Caco-2 (cell line): ENCODE measurements at places on chromosomes 3 and 15. TPM values are rescaled to one million over a fixed set of nuclear protein-coding genes. Genes with fewer than 3 reads are reported as not detected.

Gene TM6SF1
- not detected in 2 replicates for total RNA-seq

Gene THSD4
- 0.29 and 0.44 TPM in 2 replicates for total RNA-seq

Gene CLRN1
- not detected in 2 replicates for total RNA-seq

Gene ZNF660
- total RNA-seq: not detected in 2 replicates

Gene ZIC4
- not detected in 2 replicates for total RNA-seq

Gene GOLGA8T
- not detected in 2 replicates for total RNA-seq

Gene A4GNT
- not detected in 2 replicates for total RNA-seq

DNA sequence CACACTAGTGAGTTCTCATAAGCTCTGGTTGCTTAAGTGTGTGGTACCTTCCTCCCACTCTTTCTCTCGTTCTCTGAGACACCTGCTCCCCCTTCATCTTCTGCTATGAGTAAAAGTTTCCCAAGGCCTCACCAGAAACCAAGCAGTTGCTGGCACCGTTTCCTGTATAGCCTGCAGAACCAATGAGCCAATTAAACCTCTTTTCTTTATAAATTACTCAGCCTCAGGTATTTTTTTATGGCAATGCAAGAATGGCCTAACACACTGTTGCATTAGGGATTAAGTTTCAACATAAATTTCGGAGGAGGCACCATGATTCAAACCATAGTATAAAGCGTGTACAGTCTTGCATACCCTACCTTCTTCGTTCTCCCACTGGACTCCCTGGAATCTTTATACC is 252.3 kb upstream of the CHRM5 start:
- no peak overlapping the region for H3K27ac ChIP-seq
- H3K4me1 ChIP-seq: no peaks in the 10 kb centered on the region
- no peak overlapping the region for H3K4me3 ChIP-seq
- no peaks in the 10 kb centered on the region for H3K27me3 ChIP-seq
- no peaks in the 10 kb centered on the region for H3K36me3 ChIP-seq
- DNase-seq: no peak

DNA sequence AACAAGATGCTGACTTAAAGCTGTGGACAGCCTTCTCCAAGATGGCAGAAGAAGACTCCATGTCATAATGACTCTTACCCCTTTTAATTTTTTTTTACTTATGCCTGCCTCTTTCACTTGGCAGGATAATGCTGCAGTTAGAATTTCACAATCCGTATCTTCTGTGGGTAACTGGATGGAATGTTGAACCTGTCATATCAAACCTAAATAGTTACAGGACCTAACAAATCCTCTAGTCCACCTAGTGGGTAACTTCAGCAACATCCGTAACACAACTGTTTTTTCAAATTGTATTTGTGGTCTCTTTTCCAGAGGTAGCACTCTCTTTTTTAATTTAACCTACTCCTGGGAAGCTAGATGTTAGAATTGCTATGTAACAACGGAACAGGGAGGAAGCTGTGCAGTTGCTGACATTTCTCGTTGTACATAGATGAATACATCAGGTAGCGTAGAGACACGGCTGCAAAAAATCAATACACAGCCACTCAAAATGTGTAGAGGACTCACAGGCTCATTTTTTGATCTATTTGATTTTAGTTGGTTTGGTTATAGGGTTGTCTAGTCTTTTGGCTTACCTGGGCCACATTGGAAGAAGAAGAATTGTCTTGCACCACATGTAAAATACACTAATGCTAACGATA is 43.9 kb upstream of the TRPM1 start:
- no peaks in the 10 kb centered on the region for H3K4me1 ChIP-seq
- no peaks in the 10 kb centered on the region for H3K27me3 ChIP-seq
- H3K4me3 ChIP-seq: no peak overlapping the region
- DNase-seq: no peak
- no peak overlapping the region for H3K27ac ChIP-seq
- H3K36me3 ChIP-seq: no peaks in the 10 kb centered on the region

DNA sequence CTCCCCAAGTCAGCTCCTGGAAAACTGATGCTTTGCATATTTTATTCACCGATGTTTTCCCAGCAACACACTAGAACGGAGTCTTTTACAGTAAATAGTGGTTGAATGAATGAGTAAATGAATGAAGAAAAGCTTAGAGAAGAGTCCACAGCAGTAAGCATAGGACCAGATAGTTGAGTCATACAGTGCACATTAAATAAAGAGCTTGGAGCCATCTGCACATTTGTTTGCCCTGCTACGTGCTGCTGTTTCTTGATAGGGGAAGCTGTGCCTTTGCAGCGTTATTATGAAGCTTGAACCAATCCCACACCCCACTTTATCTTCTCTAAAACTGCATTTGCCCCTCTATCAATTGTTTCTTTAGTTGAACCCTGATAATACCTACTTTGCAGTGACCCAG is 1.2 kb downstream of the FAM98B start:
- H3K4me1 ChIP-seq: peaks cover 19% of the 10 kb centered on the region; the same call in 1 of the 2 replicates
- H3K27ac ChIP-seq: peak overlapping the region; percentile 93
- H3K36me3 ChIP-seq: no peaks in the 10 kb centered on the region
- H3K4me3 ChIP-seq: peak overlapping the region; percentile 73
- no peak for DNase-seq

- no peaks in the 10 kb centered on the region for H3K27me3 ChIP-seq
- no peak overlapping the region for H3K27ac ChIP-seq
- no peak overlapping the region for H3K4me3 ChIP-seq
- no peak for DNase-seq
These were observed 395.8 kb downstream of the CACNA2D3 start for GRCh38 chr3:54518011-54518675.

DNA sequence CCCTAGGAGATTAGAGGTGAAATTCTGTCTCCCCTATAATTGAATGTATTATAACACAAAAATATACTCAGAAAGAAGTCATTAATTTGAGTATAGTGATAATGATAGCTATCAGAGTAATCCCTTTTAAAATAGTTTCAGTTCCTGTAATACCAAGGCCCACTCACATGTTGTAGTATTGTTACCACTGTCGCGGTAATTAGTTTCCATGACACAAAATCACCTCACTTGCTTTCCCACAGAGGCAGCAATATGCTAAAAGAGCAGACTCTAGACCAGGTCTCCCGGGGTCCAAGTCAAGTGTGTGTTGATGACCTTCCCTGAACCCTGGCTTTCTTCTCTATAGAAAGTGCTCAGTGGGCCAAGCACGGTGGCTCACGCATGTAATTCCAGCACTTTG is 39.5 kb upstream of the NSMCE3 start:
- H3K4me3 ChIP-seq: no peak overlapping the region
- no peaks in the 10 kb centered on the region for H3K36me3 ChIP-seq
- H3K4me1 ChIP-seq: no peaks in the 10 kb centered on the region
- H3K27ac ChIP-seq: no peak overlapping the region
- H3K27me3 ChIP-seq: no peaks in the 10 kb centered on the region
- no peak for DNase-seq

GRCh38 chr15:34722439-34722836 is 32.4 kb downstream of the GJD2 start:
- H3K4me1 ChIP-seq: no peaks in the 10 kb centered on the region
- H3K27me3 ChIP-seq: no peaks in the 10 kb centered on the region; the same call in 1 of the 2 replicates
- H3K36me3 ChIP-seq: no peaks in the 10 kb centered on the region
- no peak for DNase-seq

DNA sequence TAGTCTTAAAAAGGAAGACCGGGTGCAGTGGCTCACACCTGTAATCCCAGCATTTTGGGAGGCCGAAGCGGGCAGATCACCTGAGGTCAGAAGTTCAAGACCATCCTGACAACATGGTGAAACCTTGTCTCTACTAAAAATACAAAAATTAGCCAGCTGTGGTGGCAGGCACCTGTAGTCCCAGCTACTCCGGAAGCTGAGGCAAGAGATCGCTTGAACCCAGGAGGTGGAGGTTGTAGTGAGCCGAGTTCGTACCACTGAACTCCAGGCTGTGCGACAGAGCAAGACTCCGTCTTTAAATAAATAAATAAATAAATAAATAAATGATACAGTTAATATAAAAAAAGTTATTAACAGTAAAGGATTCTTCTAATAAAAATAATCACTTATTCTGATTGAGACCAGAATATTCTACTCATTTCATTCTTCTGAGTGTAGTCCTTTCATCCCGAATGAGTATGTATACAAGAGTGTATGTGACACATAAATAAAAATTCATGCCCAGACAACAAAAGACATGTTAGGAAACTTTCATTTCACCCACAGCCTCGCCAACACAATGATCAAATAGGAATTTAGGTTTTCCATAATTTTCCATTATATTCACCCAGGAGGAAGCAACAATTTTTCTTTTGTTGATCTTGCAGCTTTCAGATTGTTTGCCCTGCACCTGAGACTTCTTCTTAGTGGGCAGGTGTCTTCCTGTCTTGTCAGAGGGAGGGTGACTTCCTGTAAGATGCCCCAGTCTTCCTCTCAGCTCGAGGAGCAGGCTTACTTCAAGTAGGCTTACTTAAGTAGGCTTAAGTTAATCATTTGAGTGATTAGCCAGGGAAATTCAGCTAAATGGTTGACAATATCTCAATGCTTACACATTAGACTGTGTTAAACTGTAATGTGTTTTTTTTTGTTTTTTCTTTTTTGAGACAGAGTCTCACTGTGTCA is 7.8 kb upstream of the NUP210 start:
- DNase-seq: no peak
- no peaks in the 10 kb centered on the region for H3K4me1 ChIP-seq
- H3K36me3 ChIP-seq: no peaks in the 10 kb centered on the region
- H3K27ac ChIP-seq: no peak overlapping the region

DNA sequence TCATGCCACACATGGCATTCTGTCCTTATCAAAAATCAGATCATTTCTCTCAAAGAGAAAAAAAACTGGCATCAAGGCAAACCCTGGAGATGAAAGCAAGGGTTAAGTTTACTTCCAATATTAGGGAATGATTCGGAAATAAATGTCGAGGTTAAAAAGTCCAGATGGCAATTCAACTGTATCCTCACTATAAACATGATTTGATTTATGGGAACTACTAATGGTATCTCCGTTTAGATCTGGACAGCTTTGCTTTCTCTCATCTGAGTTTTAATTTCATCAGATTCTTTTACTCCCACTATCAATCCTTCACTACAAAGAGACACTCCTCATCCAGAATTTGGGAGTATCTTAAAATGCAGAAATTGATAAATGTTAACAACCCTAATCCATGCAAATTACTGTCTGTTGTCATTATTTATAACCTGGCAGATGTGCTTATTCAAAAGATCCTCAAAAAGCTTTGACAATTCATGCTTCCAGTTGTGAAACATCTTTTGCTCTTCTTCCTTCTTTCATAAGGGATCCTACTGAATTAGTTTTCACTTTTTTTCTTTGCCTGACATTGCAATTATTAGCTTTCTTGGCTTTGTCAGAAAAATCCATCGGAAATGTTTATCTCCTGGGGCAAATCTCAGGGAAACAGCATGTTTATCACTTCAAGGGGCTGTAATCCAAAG is 903.2 kb downstream of the MCTP2 start:
- H3K4me1 ChIP-seq: no peaks in the 10 kb centered on the region
- H3K36me3 ChIP-seq: no peaks in the 10 kb centered on the region
- no peaks in the 10 kb centered on the region for H3K27me3 ChIP-seq
- no peak for DNase-seq
- no peak overlapping the region for H3K4me3 ChIP-seq

DNA sequence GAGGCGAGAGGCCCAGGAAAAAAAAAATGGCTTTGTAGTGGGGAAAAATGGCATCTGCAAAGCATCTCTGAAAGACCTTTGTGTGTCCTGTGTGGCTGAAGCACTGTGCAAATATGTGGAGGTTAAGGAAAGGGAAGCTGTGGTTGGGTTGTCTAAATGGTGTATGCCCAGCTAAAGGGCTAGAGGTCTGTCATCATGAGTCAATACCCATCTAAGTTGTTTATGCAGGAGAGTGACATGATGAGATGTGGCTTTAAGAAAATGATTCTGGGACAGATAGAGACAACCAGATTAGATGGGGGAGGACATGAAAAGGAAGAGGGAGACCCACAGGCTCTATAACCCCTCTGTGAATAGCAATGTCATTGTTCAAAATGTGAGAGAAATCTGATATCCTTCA is 280.7 kb downstream of the MFSD1 start:
- no peak overlapping the region for H3K4me3 ChIP-seq
- no peak overlapping the region for H3K27ac ChIP-seq
- H3K27me3 ChIP-seq: no peaks in the 10 kb centered on the region
- H3K36me3 ChIP-seq: no peaks in the 10 kb centered on the region

- H3K27me3 ChIP-seq: no peaks in the 10 kb centered on the region
- no peak overlapping the region for H3K27ac ChIP-seq
- H3K36me3 ChIP-seq: no peaks in the 10 kb centered on the region
- no peak overlapping the region for H3K4me3 ChIP-seq
- no peaks in the 10 kb centered on the region for H3K4me1 ChIP-seq
- DNase-seq: no peak
These were observed 20.1 kb downstream of the VPS8 start for GRCh38 chr3:184832044-184832443.

GRCh38 chr3:176579711-176580185 is 617.5 kb downstream of the TBL1XR1 start:
- H3K27me3 ChIP-seq: no peaks in the 10 kb centered on the region
- no peak for DNase-seq
- no peak overlapping the region for H3K4me3 ChIP-seq
- no peaks in the 10 kb centered on the region for H3K4me1 ChIP-seq
- H3K27ac ChIP-seq: no peak overlapping the region

- no peak overlapping the region for H3K4me3 ChIP-seq
- H3K27me3 ChIP-seq: no peaks in the 10 kb centered on the region
- no peak for DNase-seq
- H3K4me1 ChIP-seq: no peaks in the 10 kb centered on the region; the same call in 1 of the 2 replicates
- H3K36me3 ChIP-seq: no peaks in the 10 kb centered on the region
These were observed 53.1 kb downstream of the TRANK1 start for GRCh38 chr3:36891701-36892160.

DNA sequence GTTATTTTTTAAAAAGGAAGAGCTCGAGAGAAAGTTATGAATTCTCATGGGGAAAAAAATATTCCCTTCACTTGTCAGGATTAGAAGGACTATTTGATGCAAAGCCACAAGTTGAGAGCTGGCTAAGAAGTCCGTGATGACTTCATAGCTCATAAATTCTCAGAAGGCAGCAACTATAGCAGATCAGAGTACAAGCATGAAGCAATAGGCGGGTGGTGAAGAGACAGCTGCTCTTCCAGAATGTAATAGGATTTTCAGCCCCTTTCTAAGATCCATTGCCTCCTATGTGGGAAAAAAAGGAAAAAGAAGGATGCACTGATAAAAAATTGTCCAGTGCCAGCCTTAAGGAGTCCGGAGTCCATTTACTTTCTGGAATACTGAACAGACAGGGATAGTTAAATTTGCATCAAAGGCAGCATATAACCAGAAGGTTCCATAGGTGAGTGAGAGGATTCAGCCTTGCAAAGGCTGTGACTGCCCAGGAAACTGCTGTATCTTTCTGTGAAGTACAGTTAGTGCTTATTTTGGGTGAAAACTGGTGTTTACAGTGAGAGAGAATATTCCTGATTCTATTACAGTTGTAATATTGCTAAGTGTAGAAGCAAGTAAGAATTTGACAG is 929.5 kb upstream of the ALCAM start:
- H3K4me3 ChIP-seq: no peak overlapping the region
- H3K27me3 ChIP-seq: no peaks in the 10 kb centered on the region
- H3K4me1 ChIP-seq: no peaks in the 10 kb centered on the region
- H3K36me3 ChIP-seq: no peaks in the 10 kb centered on the region
- no peak for DNase-seq
